Cortex of kidney (tissue), 1 donor: ENCODE measurements at places on chromosomes 1 and 21.

DNA sequence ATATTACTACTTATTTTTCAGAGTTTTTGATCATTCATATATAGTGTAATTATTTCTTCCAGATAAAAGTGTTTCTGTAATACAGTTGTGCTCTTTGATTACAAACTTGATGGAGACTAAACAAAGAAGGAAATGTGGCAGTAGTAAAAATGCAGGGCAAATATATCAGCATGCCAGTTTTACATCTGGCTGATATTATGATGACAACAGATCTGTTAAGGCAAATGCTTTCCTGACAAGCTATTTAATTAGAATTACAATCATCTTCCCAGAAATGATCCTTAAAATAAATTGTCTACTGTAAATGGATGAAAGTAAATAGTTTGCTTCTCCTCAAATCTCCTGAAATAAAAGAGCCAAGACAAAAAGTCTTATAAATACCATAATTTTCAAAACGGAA lies 1659.8 kb downstream of the BRINP3 start:
- no peak for DNase-seq

GRCh38 chr1:9721606-9722377 lies 70.3 kb downstream of the PIK3CD start:
- no peak for DNase-seq

DNA sequence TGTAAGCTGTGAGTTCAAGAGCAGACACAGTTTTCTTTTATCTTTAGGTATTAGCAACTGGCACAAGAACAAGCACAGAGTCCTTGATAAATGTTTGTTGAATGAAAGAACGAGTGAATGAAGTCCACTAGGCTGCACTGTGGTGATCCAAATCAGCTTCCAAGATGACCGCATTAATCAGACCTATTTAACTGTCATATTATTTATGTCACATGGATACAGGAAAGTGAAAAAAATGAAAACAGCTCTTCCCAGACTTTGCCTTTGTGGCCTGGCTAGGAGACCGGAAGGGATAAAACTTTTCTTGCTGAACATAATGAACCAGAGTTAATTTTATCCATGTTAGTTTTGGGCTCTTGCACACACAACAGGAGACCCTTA lies 261.3 kb downstream of the TNR start:
- DNase-seq: no peak

GRCh38 chr1:233244183-233244582 lies 51.3 kb downstream of the PCNX2 start:
- no peak for DNase-seq

DNA sequence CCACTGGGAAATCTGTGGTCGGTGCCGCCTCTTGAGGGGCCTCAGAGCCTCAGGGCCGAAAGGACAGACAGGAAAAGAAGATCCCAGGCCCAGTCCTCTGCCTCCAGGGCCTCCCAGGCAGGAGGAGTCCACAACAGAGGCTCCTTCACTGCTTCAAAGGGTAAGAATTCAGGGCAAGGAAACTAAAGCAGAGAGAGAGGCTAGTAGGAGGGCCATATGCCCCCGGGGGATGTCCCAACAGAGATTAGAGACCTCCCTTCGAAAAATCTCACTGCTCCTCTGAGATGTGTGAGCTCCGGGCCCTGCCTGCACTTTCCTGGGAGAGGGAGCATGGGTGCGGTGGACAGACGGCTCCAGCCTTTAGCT lies 465.9 kb downstream of the NPHP4 start:
- DNase-seq: no peak
